Eye (tissue), 1 donor: ENCODE measurements at places on chromosomes 1 and 21.

DNA sequence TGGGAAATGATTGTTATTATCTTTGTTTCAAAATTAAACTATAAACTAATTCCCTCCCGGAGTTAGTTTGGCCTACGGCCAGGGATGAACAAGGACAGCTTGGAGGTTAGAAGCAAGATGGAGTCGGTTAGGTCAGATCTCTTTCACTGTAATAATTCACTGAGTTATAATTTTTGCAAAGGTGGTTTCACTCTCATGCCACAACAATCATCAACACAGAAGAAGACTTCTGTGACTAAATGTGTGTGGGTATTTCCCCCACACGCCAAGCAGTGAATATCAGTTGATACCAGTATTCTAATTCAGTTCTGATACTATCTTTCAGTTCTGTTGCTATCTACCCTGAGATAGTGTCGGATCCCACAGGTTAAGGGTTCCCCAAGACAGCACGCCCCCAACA, 215.1 kb downstream of the S1PR1 start:
- DNase-seq = no peak

DNA sequence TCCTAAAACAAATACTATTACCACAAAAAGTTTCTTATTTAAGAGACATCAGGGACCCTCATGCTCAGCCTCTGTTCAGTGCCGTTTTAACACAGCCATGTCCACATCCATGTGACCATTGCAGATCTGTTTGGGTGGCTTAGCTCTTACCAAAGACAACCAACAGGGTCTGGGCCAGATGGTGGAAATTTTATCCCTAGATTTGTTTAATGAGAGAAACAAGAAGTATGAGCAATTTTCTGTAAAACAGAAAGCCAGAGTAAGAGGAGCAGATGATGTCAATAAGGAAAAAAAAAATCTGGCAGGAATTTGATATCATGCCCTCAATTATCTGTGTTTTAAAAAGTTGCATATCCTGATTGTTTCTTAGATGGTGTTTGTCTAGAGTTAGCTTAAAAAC, 299.9 kb downstream of the TM2D1 start:
- DNase-seq = no peak

GRCh38 chr1:226625832-226626576, 77.4 kb downstream of the STUM start:
- no peak for DNase-seq

DNA sequence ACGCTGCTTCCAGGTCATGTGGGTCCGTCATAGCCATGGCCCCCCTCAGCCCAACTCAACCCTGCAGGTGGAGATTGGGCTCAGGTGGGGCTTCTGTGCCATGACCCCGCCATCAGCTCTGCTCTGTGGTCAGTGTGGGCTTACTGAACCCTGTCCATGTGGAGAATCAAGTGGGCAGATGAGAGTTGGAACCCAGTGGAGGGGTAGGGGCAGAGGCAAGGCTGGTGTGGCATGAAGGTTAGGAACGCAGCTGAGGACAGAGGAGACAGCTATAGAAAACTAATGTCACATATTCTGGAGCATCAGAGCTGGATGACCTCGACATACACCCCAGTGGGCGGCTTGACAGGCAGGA, 355.9 kb downstream of the PTPRU start:
- no peak for DNase-seq

DNA sequence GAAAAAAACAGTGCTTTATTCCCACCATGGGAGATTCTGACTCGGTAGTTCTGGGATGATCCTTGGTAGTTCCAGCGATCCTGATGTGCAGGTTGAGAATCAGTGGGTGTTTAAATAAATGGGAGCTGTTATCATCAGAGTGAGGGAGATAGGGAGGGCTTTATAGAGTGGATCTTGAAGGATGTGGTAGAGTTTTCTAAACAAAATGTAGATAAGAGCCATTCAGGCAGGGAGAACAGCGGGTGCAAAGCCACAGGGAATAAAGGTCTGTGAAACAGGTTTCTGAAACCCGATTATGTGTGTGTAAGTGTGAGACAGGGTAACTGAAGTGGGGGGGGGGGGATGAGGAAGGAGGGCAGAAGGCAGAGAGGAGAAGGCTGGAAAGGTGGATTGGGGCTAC, 75.8 kb upstream of the ADAR start:
- no peak for DNase-seq

DNA sequence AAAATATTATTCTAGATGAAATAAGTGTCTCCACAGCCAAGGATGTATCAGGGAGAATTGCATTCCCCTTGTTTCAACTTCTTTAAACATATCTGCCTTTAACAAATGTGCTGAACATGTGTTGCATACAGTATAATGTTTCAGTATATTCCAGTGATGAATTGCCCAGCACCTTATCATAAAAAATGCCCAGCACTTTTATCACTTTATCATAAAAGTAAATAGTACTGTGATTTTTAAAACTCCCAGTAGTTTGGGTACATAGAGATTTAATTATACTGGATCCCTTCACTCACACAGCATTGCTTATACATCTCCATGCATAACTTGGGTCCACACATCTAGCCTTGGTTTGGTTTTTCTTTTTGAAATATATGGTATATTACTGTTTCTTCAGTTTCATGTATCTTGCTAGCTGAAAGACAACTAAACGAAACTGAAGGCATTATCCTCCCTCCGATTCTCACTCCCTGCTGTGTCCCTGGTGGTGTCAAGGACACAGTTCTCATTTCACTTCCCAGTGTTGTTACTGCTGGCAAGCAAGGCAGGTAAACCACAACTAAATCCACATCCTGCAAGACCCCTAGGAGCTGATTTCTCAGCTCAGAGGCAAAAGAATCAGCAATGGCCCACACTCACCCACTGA, 118.2 kb upstream of the SLC44A3 start:
- no peak for DNase-seq

- DNase-seq = no peak
Observed at GRCh38 chr1:215474940-215475339, 92.2 kb upstream of the KCTD3 start.

- DNase-seq = no peak
Observed at GRCh38 chr1:153292740-153293479, 19.8 kb downstream of the PGLYRP3 start.

DNA sequence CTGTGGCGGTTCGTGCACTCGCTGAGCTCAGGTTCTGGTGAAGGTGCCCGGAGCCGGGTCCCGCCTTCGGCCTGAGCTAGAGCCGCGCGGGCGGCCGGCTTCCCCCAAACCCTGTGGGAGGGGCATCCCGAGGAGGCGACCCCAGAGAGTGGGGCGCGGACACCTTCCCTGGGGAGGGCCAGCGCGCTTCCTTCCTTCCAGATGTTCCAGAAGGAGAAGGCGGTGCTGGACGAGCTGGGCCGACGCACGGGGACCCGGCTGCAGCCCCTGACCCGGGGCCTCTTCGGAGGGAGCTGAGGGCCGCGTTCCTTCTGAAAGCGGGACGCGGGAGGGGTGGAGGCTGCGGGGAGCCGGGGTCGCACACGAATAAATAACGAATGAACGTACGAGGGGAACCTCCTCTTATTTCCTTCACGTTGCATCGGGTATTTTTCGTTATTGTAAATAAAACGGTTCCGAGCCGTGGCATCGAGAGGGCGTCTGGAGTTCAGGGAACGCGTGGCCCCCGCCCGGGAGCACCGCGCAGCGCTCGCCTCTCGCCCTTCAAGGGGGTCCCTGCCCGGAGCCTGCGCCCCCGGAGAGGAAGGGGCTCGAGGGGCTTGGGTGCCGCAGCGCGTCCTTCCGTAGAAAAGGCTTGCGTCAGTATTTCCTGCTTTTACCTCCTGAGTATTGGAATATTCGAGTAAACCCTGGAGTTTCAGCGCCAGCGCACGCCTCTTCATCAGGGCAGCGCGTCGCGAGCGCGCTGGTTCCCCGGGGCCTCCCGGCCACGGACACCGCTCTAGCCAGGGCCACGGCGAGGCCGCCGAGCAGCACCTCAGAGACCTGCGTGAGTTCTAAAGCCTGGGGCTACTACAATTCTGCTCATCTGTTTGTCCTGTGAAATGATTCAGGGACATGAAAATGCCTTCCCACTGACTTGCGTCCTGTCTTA, 11.5 kb downstream of the YBEY start:
- DNase-seq = peak; percentile 73

- no peak for DNase-seq
Observed at GRCh38 chr1:215529571-215529970, 37.5 kb upstream of the KCTD3 start.

GRCh38 chr1:61742620-61743430, 545 bp downstream of the PATJ start:
- DNase-seq = peak; percentile 86

- no peak for DNase-seq
Observed at GRCh38 chr1:24775916-24776315, 30.7 kb downstream of the CLIC4 start.

DNA sequence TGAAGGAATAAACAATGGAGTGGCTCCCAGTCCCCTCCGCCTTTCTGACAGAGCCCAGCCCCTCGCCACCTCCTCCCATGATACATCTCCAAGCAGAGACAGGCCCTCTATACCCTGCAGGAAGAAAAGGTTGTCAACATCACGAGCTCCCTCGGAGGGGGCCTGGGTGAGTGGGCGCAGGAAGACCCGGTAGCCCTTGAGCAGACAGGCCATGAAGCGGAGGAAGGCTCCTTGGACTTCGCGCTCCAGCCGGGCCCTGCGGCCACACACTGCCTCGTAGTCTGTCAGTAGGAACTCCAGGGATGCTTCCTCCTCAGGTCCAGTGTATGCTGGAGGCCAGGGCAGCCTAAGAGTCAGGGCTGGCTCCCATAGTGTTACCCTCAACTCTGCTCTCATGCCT, 7.0 kb downstream of the DENND4B start:
- no peak for DNase-seq

- DNase-seq = peak; percentile 82
Observed at GRCh38 chr1:103525114-103525606, 339 bp upstream of the RNPC3 start.

- no peak for DNase-seq
Observed at GRCh38 chr1:31485166-31485565, 72.2 kb downstream of the SERINC2 start.

DNA sequence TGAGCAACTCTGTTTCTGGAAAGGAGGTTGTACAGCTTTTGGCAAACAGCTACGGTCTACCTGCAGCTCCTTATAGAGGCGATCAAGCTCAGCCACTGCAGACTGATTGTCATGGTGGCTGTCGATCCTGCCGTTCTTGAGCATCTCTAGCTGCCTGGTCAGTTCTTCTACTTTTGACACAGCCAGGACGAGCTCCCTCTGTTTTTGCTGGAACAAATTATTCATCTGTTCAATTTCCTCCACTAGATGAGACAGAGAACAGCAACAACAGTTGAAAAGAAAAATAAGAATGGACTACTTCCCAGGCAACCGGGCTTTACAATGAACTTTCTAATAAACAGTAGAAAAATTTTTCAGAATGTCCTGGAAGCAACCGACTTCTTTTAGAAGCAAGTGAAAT, 42.5 kb downstream of the TP53BP2 start:
- no peak for DNase-seq

GRCh38 chr1:197951089-197951488, 33.9 kb downstream of the LHX9 start:
- no peak for DNase-seq

- peak; percentile 14 for DNase-seq
Observed at GRCh38 chr1:222761083-222761482, 24.1 kb downstream of the FAM177B start.

GRCh38 chr1:110798691-110799256, 74.2 kb upstream of the CD53 start:
- DNase-seq = no peak

GRCh38 chr1:26996024-26996423, 2.5 kb downstream of the TRNP1 start:
- no peak for DNase-seq

GRCh38 chr1:40187399-40187798, 26.2 kb downstream of the RLF start:
- no peak for DNase-seq

DNA sequence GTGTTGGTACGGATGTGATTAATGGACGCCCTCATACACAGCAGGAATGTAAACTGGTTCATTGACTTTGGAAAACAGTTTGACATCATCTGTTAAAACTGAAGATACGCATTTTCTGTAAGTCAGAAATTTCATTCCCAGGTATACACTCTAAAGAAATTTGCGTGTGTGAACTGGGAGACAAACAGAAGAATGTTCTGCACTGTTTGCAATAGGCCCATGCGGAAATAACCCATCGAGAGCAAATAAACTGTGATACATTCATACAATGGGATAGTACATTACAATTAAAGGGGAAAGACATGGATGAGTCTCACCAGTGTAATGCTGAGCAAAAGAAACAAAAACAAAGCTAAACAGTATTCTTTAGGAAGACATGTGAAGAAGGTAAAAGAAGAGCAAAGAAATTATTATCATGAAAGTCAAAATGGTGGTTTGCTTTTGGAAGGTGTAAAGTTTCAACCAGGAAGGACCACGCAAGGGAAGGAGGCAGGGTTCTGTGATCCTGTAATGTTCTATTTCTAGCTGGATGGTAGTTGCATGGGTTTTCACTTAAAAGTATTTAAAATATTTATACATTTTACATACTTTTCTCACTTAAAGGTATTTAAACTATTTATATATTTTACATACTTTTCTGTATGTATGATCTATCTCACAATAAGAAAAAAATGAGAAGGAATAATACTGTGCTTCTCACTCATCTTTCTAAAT, 30.3 kb downstream of the INTS7 start:
- DNase-seq = no peak

DNA sequence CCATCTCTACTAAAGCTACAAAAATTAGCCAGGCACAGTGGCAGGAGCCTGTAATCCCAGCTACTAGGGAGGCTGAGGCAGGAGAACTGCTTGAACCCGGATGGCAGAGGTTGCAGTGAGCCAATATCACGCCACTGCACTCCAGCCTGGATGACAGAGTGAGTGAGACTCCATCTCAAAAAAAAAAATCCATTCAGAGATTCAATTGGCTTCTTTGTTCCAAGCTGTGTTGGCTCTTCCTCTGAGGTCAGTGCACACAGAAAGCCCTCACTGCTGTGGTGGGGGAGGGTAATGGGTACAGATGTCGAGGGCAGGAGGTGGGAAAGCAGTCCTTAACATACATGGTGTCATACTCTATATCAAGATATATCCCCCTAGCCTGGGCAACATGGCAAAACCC, 14.7 kb downstream of the TIE1 start:
- no peak for DNase-seq

DNA sequence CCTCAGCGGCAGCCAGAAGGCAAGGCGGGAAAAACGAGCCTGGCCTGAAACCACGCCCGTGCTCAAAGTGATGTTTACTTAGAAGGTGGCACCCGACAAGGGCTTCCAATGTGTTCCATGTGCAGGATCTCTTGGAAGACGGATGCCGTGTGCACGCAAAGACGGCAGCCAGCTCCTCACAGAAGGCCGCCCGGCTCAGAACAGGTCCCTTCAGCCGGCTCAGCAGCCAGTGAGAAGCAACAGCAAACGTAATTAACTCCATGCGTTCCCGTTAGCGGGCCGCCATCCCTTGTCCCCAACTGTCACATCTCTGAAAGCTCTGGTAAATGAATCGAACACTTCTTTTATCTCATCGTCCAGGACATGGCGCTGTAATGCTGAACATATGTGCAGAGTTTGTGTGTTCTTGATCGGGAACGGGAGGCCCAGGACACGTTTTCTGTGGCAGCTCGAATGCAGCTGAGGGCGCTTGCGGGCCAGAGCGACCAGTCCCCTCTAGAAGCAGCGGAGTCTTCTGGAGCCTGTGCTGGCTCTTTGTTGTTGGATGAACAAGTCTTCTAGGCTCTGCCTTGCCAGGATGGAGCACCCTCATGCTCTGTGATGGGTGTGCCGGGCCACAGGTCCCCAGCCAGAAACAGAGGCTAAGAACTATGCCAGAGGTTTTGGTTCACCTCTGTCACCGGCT, 94.6 kb upstream of the ARHGEF16 start:
- peak; percentile 74 for DNase-seq
